ENCODE measurements at places on chromosomes 1 and 21. TPM values are rescaled to one million over a fixed set of nuclear protein-coding genes. Genes with fewer than 3 reads are reported as not detected.

- no peak for DNase-seq
Observed at GRCh38 chr1:67142931-67143330, 8.2 kb upstream of the C1orf141 start.

GRCh38 chr1:56683569-56683968 lies 38.5 kb downstream of the PRKAA2 start:
- DNase-seq: no peak

DNA sequence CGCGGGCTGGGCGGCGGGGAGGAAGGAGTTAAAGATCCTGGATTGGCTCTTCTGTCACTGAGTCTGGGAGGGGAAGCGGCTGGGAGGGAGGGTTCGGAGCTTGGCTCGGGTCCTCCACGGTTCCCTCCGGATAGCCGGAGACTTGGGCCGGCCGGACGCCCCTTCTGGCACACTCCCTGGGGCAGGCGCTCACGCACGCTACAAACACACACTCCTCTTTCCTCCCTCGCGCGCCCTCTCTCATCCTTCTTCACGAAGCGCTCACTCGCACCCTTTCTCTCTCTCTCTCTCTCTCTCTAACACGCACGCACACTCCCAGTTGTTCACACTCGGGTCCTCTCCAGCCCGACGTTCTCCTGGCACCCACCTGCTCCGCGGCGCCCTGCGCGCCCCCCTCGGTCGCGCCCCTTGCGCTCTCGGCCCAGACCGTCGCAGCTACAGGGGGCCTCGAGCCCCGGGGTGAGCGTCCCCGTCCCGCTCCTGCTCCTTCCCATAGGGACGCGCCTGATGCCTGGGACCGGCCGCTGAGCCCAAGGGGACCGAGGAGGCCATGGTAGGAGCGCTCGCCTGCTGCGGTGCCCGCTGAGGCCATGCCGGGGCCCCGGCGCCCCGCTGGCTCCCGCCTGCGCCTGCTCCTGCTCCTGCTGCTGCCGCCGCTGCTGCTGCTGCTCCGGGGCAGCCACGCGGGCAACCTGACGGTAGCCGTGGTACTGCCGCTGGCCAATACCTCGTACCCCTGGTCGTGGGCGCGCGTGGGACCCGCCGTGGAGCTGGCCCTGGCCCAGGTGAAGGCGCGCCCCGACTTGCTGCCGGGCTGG lies at the start of gene NPR1:
Gene NPR1, plus strand, starts transcription at position 170 of the 818 bp plus-strand sequence. Its CDS starts 421 bp downstream, at position 591.
- no peak for DNase-seq

- DNase-seq: no peak
Observed at GRCh38 chr1:15016001-15016400, 137.5 kb upstream of the TMEM51 start.

DNA sequence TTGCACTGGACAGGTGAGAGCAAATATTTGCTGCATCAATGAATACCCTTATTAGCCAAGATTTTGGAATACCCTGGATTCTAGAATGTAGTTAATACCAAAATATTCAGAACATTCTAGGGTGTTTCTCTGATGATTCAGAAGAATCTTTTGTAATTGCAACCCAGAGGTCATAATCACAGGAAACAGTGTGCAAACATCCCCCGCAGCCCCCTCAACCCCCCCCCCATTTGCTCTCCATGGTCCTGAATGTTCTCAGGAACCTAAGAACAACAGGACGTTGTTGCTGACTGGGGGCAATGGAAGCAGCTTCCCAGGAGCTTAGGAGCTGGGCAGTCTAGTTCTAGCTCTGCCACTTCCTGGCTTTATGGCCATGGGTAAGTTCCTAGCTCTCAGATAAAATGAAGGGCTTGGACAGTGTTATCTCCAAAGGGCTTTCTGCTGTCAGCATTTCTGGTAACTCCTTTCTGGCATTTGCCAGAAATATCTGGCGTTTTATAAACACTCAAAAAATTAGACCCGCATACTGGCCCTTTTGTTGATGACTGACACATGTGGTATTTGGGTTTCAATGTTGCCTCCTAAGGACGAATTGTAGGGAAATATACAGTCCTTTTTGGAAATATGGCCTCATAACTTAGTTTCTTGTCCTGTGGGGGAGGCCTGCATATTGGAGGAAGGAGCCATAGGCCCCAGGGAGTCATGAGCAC lies 178.6 kb downstream of the RRAGC start:
- no peak for DNase-seq

DNA sequence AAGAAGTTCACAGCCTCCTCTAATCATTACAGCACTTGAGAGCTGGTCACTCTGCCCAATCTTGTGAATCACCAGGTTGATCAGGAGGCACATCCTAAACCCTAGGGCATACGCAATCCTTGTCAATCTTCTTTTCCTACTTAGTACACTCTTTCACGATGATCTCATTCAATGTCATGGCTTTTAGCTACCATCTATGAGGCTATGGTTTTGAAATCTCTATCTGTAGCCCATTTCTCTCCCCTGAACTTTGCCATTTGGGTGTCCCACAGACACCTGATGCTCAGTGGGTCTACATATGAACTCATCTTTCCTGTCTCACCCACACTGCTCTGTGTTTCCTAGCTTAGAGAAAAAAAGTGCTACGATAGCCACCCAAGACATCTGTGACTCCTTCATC lies 1.9 kb upstream of the MED18 start:
- DNase-seq: no peak

- DNase-seq: peak; percentile 50
Observed at GRCh38 chr1:238951809-238952208, 434.6 kb upstream of the CHRM3 start.

DNA sequence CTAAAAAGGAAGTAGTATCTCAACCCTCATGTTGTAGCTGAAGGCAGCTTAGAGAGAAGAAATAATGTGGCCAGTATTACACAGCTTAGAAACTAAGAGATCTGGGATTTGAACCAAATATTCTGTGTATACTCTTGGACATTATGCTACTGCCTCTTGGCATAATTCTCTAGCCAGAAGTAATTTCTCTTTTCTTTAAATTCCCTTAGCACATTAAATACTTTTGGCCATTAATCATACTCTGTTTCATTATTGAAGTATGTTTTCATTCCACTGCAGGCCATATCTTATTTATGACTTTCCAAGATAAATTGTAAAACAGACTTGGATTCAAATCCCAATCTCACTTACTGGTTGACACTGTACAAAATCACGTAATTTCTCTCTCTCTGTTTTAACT lies 181.3 kb upstream of the SPAG17 start:
- DNase-seq: no peak

DNA sequence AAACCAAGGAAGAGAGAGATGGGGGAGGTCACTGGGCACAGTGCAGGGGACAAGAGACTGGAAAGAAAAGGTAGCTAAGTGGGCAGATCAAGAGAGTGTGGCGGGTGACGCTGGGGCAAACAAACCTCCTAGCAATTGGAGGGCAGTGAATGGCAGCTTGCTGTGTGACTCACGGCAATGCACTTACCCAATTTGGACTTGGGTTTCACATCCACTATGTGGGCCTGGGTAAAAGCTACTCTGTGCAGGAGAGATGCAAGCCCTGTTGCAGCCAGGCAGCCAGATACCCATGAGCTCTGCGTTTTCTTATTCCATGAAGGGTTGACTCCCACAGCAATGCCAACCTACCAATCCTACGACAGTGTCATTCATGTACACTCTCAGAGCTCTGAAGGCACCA lies 9.5 kb downstream of the PLXNA2 start:
- DNase-seq: no peak

GRCh38 chr21:38242061-38242460 lies 14.7 kb upstream of the KCNJ15 start:
- DNase-seq: no peak

- no peak for DNase-seq
Observed at GRCh38 chr1:229148041-229148671, 122.8 kb upstream of the RAB4A start.

GRCh38 chr1:34547046-34547674 lies 207.7 kb upstream of the GJB5 start:
- DNase-seq: no peak

- DNase-seq: no peak
Observed at GRCh38 chr1:41102653-41103052, 81.1 kb upstream of the SLFNL1 start.

DNA sequence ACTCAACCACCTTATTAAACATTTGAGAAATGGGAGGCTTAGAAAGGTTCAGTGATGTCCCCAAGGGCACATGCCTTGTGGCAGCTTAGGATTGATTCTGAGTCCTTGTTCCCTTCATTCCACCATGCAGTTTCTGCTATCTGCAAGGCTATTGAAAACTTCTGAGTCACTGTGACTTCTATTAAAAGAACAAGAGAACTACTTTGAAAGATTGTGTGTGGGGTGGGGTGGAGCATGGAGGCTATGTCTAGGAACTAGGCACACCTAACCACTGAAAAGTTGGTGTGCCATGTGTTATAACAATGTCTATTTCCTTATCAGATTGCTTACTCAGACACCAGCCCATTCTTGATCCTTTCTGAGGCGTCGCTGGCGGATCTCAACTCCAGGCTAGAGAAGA lies 10.8 kb downstream of the MTARC1 start:
- DNase-seq: no peak

- no peak for DNase-seq
Observed at GRCh38 chr1:55965981-55966461, 613.3 kb downstream of the PLPP3 start.

GRCh38 chr21:14353726-14354125 lies 29.2 kb downstream of the HSPA13 start:
- DNase-seq: no peak

- DNase-seq: no peak
Observed at GRCh38 chr1:229029879-229030235, 241.1 kb upstream of the RAB4A start.

- no peak for DNase-seq
Observed at GRCh38 chr1:225973158-225973557, 26.0 kb downstream of the SDE2 start.

- no peak for DNase-seq
Observed at GRCh38 chr1:171110621-171111326, 20.1 kb downstream of the FMO3 start.

DNA sequence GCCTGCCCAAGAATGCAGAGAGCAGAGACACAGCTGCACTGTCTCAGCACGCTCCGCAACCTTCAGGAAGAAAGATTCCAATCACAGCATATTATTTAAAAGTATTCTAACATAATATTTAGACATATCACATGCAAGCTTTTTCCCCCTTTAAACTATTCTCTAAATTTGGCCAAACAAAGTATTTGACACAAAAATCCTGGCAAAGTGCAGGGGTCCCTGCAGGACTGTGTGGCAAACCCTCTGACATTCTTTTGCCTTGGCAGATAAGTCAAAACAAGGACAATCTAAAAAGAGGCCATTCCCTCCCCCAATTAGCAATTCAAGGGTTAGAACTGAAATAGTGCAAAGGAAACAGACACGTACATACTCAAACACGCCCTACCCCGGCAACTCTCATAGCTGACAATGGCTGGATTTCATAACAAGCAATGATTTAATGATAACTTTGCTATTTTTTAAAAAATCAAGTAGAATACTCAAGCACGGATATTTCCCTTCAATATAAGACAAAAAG lies 225.3 kb downstream of the MRPL39 start:
- DNase-seq: no peak

- no peak for DNase-seq
Observed at GRCh38 chr1:160455153-160455517, 54.8 kb downstream of the VANGL2 start.

DNA sequence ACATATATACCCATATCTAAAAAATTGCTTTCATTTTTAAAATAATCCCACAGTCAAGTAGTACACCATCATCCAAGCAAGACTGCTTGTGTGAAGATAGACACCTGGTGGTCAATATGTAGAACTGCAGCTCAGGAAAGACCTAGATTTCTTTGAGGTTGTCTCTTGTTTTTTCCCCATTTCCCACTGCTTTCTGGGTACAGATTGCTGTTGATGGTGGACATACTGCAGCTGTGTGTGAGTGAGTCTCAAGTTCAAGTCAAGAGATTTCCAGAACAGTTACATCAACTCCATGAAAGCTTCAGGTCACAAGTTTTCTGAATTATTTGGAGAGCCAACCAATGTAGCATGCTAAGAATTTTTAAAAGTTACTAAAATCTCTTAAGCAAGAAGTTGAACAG lies 306.4 kb downstream of the DUSP10 start:
- no peak for DNase-seq

- DNase-seq: no peak
Observed at GRCh38 chr1:119862276-119862675, 34.0 kb downstream of the ADAM30 start.

DNA sequence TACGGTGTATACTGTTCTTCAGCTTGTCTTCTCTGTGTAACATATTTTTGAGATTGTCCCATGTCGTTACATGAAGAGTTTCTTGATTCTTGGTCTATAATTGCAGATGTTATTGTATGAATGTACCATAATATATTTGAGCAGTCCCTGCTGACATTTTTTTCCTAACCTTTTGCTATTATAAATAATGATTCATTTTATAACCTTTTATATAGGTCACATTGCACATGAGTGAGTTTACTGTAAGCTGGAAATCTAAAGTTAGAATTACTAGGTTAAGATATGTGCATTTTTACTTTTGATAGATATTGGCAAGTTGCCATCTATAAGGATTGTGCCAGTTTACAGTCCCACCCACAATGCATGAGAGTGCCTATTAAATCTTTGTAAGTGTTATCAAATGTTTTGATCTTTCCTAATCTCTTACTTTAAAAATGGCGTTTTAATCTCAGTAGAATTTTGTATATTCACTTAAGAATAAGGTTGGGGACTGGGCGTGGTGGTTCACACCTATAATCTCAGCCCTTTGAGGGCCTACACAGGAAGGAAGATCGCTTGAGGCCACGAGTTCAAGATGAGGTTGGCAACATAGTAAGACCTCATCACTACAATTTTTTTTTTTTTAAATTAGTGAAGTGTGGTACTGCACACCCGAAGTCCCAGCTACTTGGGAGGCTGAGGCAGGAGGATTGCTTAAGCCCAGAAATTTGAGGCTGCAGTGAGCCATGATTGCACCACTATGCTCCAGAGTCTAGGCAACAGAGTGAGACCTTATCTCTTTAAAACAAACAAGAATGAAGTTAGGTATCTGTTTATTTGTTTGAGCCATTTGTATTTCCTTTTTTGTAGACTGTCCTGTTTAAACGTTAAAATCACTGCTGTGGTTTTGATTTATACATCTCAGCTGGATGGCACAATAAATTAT lies 36.5 kb downstream of the ZMYM1 start:
- no peak for DNase-seq

GRCh38 chr1:29499104-29499650 lies 262.9 kb downstream of the PTPRU start:
- DNase-seq: no peak

MROH9 gene
- not detected for total RNA-seq

EDN2 gene
- not detected for total RNA-seq

CD1C gene
- total RNA-seq: not detected

POU2F1 gene
- 17.1 TPM for total RNA-seq

RASSF5 gene
- 1.6 TPM for total RNA-seq

GPR3 gene
- 0.95 TPM for total RNA-seq

FBXO2 gene
- total RNA-seq: 131 TPM

ETV3L gene
- total RNA-seq: not detected

All from Panc1 (cell line).